ENCODE measurements at places on chromosomes 13 and 19.
A peak's percentile ranks its signal among the peaks of the same experiment; 100 is the strongest.

GRCh38 chr13:99004978-99005377 is 27.1 kb upstream of the DOCK9 start:
- DNase-seq = no peak

GRCh38 chr13:79231887-79232286 is 174.2 kb downstream of the RBM26 start:
- no peak for DNase-seq

GRCh38 chr13:44474122-44474910 is 100.7 kb downstream of the SERP2 start:
- DNase-seq = peak; percentile 13

GRCh38 chr13:29439601-29440388 is 155.7 kb downstream of the SLC7A1 start:
- no peak for DNase-seq

- DNase-seq = no peak
Measured at GRCh38 chr19:3250675-3251074, 26.2 kb downstream of the CELF5 start.

GRCh38 chr13:112756081-112756480 is 66.2 kb downstream of the ATP11A start:
- no peak for DNase-seq

DNA sequence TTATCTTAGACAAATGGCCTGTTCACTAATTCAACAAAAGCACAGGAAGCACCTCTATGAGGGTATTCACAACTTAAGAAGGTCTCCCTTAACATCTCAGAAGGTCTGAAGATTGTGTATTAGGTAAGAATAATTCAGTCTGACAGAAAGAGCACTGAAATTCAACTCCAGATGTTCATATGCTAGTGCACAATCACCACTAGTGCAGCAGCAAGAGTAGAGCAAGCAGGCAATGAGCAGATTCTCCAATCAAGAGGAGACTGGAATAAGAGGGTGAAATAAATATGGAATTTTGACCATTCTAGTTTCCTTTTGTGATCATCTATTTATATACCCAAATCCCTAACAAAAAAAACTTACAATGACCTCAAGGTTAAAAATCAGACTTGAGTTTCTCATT is 52.0 kb downstream of the MPHOSPH8 start:
- no peak for DNase-seq

- no peak for DNase-seq
Measured at GRCh38 chr13:76245920-76246319, 609.8 kb downstream of the LMO7 start.

- DNase-seq = no peak
Measured at GRCh38 chr13:71460211-71460610, 406.8 kb downstream of the DACH1 start.

- no peak for DNase-seq
Measured at GRCh38 chr19:5951338-5951861, 26.5 kb downstream of the RANBP3 start.

GRCh38 chr13:25292301-25292700 is 5.0 kb upstream of the MTMR6 start:
- no peak for DNase-seq

GRCh38 chr13:98512774-98513665 is 63.9 kb downstream of the STK24 start:
- no peak for DNase-seq

DNA sequence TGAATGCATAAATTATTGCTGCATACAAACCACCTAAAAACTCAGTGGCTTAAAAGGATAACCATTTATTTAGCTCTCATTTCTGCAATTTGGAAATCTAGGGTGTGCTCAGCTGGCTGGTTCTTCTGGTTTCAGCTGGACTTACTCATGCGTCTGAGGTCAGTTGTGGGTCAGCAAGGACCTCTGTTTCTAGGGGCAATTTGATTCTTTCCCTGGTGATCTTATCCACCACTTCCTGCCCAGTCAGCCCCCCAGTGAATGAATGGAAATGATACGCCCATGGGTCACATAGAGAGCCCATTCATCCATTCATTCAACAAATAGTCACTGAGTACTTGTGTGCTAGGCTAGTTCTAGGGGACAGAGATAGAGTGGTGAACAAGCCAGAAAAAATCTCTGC is 9.9 kb downstream of the FXYD5 start:
- no peak for DNase-seq

DNA sequence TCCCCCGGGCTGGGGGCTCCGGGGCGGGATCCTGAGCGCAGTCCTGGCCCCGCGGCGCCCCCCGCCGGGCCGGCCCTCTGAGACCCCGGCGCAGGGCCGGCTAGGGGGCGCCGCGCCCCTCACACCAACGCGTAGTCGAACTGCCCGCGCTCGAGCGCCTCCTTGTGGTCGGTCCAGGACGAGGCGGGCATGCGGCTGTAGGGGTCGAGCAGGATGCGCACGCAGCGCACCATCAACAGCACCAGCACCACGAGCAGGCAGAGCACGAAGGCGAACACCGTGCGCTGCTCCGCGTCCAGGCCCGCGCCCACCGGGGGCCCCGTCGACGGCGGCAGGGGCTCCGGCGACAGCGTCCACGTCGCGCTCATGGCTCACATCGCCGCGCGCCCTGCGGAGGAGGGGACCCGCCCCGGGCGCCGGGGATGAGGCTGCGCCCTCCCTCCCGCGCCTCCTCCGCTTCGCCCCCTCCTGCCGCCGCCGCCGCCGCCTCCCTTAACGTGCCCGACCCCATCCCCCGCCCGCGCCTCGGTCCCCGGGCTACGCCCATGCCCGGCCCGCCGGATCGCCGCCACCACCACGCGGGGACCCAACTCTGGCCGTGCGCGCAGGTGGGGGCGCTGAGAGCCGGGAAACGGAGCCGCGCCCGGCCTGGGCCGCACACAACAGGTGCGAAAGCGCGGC is 624 bp downstream of the CTXN1 start:
- DNase-seq = peak; percentile 48

GRCh38 chr19:35643255-35644205 is 2.0 kb downstream of the ETV2 start:
- DNase-seq = peak; percentile 73

- no peak for DNase-seq
Measured at GRCh38 chr13:99743094-99743493, 228.5 kb downstream of the ZIC5 start.

GRCh38 chr19:55152017-55152416 is 3.0 kb upstream of the TNNT1 start:
- no peak for DNase-seq

Measured in AG10803 (cell line).